Stomach (tissue), 19 donors: ENCODE measurements at places on chromosomes 2 and 18. TPM values are rescaled to one million over a fixed set of nuclear protein-coding genes. Genes with fewer than 3 reads are reported as not detected.

- no peak overlapping the region for H3K4me3 ChIP-seq
- H3K36me3 ChIP-seq, result peaks cover 3% of the 10 kb centered on the region
- H3K4me1 ChIP-seq, result peaks cover 18% of the 10 kb centered on the region
- no peak for DNase-seq
Observed at GRCh38 chr2:18549083-18549482, 11.4 kb downstream of the RDH14 start.

The NTSR2 gene
- not detected for total RNA-seq

The AQP12B gene
- total RNA-seq, result not detected

The POTEE gene
- not detected for total RNA-seq

The B3GNT7 gene
- 33.8 TPM for total RNA-seq

The CCDC142 gene
- total RNA-seq, result 52.4 TPM

The RNF144A gene
- 2.3 TPM for total RNA-seq

- H3K36me3 ChIP-seq, result no peaks in the 10 kb centered on the region
- H3K27ac ChIP-seq, result peak overlapping the region; percentile 90
- H3K4me3 ChIP-seq, result no peak overlapping the region
- peaks cover 31% of the 10 kb centered on the region for H3K4me1 ChIP-seq
- H3K27me3 ChIP-seq, result no peaks in the 10 kb centered on the region
- DNase-seq, result peak; percentile 86
Observed at GRCh38 chr2:27705851-27706622, 42.3 kb downstream of the SLC4A1AP start.

DNA sequence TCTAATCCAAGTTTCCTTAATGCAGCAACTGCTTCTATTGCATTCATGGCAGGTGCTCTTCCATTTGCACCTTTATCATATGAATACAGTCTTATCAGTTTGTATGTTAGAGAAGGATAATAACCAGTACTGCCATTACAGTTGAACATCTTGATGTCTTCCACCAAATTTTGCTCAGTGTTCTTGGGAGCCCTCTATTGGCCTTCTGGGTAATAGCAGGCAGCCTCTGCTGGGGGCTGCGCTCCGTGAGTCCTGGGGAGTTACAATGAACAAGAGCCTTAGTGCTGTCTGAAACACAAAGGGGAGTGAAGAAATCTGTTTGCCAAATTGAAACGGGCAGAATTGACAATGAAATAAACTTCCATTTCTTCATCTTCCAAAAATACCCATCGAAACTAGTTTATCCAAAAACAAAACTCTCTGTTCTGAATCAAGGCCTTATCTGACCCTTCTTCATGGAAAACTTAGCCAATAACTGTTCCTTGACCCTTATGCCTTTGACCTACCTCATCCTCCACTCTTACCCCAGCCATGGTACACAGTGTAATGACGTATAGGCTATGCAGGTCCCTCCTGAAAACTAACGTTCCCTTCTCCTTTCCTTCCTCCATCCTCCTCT is 79.9 kb downstream of the ALK start:
- no peak overlapping the region for H3K4me3 ChIP-seq
- H3K27ac ChIP-seq, result no peak overlapping the region
- peaks cover 5% of the 10 kb centered on the region for H3K4me1 ChIP-seq
- peak; percentile 51 for DNase-seq
- H3K36me3 ChIP-seq, result no peaks in the 10 kb centered on the region

DNA sequence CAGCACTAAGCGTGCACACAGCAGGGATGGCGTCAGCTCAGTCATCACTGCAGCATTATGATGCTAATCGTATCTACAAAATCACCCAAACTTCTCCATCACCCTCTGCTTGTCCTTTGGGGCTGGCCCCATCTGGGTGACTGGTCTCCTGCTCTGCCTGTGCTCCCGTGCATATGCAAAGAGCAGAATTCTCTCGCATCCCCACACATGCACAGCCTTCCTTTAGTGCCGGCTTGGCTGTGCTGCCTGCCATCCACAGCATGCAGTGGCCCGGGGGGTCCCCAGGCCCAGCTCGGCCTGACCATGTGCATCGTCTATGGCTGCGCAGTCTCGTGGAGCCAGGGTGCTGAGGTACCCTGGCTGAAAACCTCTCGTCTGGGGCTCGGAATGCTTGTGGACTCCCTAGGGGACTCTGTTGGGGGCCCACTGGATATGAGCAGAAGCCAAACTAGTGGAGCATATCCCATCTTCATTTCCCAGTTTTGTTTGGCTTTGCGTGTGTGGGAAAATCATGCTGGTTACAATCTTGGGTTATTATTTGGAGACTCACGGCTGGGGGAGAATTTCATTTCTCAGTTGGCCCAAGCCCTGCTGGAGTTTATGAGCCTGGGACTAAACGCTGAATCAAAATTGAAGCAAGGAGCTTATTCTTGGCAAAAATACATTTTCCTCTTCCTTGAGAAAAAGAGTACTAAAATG is 70.9 kb upstream of the HS6ST1 start:
- DNase-seq, result no peak
- H3K27ac ChIP-seq, result no peak overlapping the region
- H3K27me3 ChIP-seq, result no peaks in the 10 kb centered on the region

DNA sequence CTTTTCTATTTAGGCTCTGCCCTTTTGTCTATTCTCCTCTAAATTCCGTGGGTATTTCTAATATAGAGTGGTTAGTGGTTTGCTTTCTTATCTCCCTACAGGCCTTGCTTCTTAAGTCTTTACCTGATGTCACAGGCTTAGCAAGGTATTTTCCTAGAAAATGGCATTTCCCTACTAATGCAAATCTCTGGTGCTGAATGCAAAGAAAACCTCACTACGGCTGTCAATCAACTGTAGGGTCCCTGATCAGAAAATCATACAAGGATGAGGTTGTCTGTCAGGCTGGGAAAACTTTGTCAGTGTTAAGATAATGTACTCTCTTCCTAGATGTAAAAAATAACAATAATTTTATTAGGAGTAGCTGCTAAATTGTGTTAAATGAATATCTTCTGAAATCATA is 27.1 kb upstream of the DSC1 start:
- H3K4me3 ChIP-seq, result no peak overlapping the region
- H3K4me1 ChIP-seq, result no peaks in the 10 kb centered on the region
- H3K36me3 ChIP-seq, result no peaks in the 10 kb centered on the region
- H3K27ac ChIP-seq, result no peak overlapping the region
- no peak for DNase-seq

- no peaks in the 10 kb centered on the region for H3K27me3 ChIP-seq
- no peak overlapping the region for H3K4me3 ChIP-seq
- no peak for DNase-seq
- no peak overlapping the region for H3K27ac ChIP-seq
Observed at GRCh38 chr18:35835833-35836232, 136.6 kb upstream of the RMP24 start.

The GPR75 gene
- 9.3 TPM for total RNA-seq

The RFTN2 gene
- 13.3 TPM for total RNA-seq

DNA sequence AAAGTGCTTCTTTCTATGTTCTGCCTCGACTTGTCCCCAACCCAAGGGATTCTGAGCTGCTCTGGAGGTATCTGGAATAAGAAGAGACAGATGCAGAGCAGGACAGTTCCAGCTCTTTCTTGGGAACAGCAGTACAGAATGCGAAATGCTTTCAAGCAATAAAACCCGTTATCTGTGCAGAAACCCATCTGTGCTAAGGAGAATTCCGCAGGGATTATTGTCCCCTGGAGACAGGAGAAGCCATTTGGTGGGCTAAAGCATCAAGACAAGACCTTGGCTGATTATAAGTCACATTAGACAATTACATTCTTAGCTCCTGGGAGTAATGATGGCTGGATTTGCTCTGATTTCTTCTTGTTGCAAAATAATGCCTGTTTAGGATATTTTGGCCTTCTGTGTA is 185.4 kb upstream of the GLI2 start:
- H3K4me3 ChIP-seq, result no peak overlapping the region
- H3K4me1 ChIP-seq, result peaks cover 30% of the 10 kb centered on the region
- DNase-seq, result no peak
- H3K27me3 ChIP-seq, result no peaks in the 10 kb centered on the region
- no peak overlapping the region for H3K27ac ChIP-seq
- no peaks in the 10 kb centered on the region for H3K36me3 ChIP-seq

The LYPD6B gene
- 88.7 TPM for total RNA-seq

GRCh38 chr2:40210968-40211353 is 240.9 kb downstream of the SLC8A1 start:
- no peak for DNase-seq
- no peaks in the 10 kb centered on the region for H3K4me1 ChIP-seq
- H3K27me3 ChIP-seq, result no peaks in the 10 kb centered on the region
- H3K36me3 ChIP-seq, result no peaks in the 10 kb centered on the region
- H3K27ac ChIP-seq, result no peak overlapping the region

DNA sequence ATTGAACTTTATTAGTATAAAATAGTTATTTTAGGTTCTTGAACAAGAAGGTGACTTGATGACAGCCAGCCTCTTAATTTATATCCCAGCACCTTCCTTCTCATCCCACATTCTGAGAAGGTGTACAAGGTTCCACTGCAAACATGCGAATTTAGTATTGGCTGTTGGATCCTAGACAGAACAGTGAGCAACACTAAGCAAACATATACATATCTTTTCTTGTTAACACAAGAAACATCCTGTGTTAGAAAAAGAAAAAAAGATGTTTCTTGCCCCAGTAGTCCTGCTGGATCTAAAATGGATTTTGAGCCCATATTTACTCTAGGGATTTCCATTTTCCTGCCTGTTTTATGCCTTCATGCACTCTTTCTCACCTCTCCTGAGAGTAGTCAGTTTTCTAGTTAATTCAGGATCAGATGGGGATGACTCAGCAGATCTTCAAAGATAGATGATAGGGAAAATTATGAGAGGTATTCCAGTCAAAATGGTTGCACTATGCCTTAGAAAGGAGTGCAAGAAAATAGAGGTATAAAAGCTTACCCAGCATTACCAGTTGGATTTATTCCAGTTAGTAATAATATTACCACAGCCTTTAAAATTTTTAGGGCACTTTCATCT is 336.5 kb downstream of the MEIS1 start:
- no peaks in the 10 kb centered on the region for H3K27me3 ChIP-seq
- no peaks in the 10 kb centered on the region for H3K4me1 ChIP-seq
- DNase-seq, result no peak
- H3K27ac ChIP-seq, result no peak overlapping the region
- no peaks in the 10 kb centered on the region for H3K36me3 ChIP-seq

DNA sequence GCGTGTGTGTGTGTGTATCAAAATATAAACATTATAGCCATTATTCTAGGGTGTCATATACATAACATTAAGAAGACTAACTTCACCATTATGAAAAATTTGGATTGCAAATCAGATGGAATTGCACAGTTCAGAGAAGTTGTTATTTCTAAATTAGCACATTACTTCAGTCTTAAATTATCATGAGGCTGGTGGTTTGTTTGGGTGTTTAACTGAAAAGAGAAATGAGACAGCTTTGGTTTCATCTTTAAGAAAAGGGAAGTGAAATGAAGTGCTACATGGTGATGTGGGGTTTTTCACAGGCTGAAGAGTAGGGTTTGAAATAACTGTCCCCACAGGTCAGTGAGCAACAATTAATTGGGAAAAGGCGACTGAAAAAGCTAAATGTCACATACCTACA is 161.2 kb upstream of the XIRP2 start:
- no peak overlapping the region for H3K27ac ChIP-seq
- H3K27me3 ChIP-seq, result no peaks in the 10 kb centered on the region
- H3K4me1 ChIP-seq, result no peaks in the 10 kb centered on the region
- no peaks in the 10 kb centered on the region for H3K36me3 ChIP-seq

DNA sequence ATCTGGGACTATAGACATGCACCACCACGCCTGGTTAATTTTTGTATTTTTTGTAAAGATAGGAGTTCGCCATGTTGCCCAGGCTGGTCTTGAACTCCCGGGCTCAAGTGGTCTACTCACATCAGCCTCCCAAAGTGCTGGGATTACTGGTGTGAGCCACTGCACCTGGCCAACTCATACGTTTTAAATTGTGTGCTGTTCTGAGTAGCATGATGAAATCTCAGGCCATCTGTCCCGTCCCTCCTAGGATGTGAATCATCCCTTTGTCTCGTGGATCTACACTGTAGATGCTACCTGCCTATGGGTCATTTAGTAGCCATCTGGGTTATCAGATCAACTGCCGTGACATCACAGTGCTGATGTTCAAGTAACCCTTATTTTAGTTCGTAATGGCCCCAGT is 38.5 kb upstream of the RMP24 start:
- H3K27me3 ChIP-seq, result no peaks in the 10 kb centered on the region
- no peak overlapping the region for H3K27ac ChIP-seq
- H3K4me1 ChIP-seq, result peaks cover 17% of the 10 kb centered on the region
- no peaks in the 10 kb centered on the region for H3K36me3 ChIP-seq
- H3K4me3 ChIP-seq, result no peak overlapping the region

The PDCD1 gene
- total RNA-seq, result not detected
